Cardiac fibroblast (primary cell): ENCODE measurements at places on chromosomes 12 and 14.
A peak's percentile ranks its signal among the peaks of the same experiment; 100 is the strongest.

GRCh38 chr12:15819644-15820437, 30.7 kb upstream of the EPS8 start:
- no peak for DNase-seq

- no peak for DNase-seq
Observed at GRCh38 chr12:41701943-41702601, 442.6 kb downstream of the GXYLT1 start.

DNA sequence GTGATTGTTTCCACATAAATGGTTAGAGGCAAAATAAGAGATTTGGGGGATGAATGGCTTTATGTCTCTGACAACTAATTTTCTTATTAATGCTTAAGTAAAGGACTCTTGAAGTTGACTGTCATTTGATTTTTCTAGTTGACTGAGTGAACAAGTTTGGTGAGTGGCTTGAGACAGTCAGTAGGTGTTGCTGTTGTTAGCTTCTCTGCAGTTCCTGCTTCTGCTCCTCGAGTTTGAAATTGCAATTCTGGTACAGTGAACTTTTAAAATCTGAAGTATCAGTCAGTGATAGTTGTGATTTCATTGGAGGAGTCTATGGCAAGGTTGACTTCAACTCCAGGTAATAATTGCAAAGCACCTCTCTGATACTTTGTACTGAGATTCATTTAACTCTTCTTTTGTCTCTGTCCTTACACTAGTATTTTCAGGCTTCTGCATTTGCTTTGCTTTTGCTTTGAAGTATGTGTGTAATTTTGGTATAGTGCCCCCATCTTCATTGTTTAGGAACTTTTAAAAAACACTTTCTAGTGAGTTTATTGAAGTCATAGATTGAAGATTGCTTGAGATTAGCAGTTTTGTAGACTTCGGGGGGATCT, 415.5 kb downstream of the PCNX1 start:
- DNase-seq, result peak; percentile 81

DNA sequence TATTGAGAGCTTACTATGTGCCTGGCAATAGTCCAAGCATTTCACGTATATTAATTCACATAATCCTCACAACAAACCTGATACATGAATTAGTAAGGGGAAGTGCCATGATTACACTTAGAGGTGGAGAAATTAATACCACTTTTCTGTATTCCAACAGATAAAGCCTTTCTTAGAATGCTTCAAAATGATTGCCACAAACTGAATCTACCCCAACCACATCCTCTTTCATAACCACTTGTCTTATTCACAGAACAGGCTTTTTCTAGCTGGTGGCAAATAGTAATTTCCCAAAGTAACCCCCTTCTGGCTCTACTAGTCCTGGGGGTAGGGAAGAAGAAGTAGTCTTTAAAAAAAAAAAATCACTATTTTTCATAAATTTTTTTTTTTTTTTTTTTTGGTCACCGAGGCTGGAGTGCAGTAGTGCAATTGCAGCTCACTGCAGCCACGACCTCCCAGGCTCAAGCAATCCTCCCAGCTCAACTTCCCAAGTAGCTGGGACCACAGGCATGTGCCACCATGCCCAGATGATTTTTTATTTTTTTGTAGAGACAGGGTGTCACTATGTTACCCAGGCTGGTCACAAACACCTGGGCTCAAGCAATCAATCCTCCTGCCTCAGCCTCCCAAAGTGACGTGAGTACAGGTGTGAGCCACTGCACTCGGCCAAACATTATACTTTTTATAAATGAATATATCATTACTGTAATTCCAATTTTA, 59.0 kb upstream of the ARID2 start:
- peak; percentile 49 for DNase-seq

DNA sequence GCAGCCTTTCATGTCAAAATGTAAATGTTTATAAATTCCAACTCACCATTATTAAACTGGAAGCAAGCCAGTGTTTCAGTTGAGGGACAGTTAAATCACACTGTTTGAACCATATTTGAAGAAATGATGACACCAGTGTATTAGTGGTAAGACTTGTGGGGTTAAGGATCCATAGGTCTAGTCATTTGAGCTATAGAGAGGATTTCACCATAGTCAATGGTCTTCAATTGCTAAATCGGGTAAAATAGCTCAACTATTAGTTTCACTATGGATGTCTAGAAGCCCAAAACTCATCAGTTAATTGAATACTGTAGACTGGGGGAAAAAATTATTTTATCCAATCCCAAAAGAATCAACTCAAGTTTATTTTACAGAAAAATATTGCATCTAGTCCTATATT, 659.1 kb downstream of the NRXN3 start:
- DNase-seq, result no peak

- DNase-seq, result peak; percentile 29
Observed at GRCh38 chr12:27779416-27779919, 565 bp upstream of the KLHL42 start.

GRCh38 chr14:33569821-33570687, 380.8 kb downstream of the EGLN3 start:
- peak; percentile 51 for DNase-seq

- no peak for DNase-seq
Observed at GRCh38 chr14:55103971-55104954, 24.8 kb upstream of the LGALS3 start.

DNA sequence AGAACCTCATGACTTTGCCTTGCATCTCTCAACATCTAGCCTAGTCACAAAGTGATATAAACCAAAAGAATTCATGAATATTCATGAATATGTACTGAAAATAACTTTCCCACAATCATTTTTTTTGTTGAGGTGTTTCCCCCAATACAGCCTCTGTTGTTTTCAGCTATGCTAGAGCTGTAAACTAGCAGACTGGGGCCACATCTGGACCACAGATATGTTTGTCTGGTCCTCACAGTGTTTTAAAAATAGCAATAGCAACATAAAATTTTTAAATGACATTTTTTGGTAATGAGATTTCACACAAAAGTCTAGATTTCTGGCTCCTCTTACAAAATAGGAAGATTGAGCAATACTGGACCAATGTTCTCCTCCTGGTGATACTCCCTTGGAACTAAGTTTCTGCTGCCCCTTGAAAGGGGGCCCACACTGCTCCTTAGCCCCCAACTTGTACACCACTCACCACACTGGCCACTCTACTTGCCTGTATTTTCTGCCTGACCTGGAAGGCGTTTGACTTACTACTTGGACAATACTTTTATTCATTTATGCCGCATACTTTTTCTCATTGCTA, 81.2 kb downstream of the BMP4 start:
- no peak for DNase-seq

DNA sequence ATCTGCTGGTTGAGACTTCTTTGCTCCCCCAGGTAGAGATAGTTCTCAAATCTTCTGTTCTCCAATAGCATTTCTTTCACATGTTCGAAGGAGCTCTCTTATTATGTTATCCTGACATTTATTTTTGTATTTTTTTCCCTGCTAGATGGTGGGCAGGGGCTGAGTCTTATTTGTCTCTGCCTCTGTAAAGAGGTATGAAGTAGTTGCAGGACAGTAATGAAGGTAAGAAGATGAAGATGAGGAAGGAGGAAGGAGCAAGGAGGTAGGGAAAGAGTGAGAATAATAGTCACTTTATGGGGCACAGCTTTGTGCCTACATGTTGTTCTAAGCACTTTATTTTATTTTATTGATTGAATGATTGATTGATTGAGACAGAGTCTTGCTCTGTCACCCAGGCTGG, 5.0 kb upstream of the CIROP start:
- DNase-seq, result no peak

- DNase-seq, result peak; percentile 36
Observed at GRCh38 chr12:39372929-39373328, 70.0 kb downstream of the KIF21A start.

DNA sequence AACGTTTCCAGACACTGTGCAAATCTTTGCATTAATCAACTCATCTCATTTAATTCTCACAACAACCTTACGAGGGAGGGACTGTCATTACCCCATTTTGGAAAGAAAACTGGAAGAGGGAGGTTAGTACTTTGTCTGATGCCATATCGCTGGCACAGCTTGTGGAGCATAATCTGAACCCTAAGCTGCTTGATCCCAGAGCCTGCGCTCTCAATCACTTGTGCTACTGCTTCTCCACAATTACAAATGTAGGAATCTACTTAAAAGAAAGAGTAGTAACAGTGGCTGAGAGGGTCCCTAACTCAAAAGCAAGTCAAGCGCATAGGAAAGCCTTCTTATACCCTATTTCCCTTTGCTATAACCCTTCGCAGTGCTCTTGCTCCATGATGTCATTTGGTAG, 3.2 kb downstream of the EFS start:
- no peak for DNase-seq

DNA sequence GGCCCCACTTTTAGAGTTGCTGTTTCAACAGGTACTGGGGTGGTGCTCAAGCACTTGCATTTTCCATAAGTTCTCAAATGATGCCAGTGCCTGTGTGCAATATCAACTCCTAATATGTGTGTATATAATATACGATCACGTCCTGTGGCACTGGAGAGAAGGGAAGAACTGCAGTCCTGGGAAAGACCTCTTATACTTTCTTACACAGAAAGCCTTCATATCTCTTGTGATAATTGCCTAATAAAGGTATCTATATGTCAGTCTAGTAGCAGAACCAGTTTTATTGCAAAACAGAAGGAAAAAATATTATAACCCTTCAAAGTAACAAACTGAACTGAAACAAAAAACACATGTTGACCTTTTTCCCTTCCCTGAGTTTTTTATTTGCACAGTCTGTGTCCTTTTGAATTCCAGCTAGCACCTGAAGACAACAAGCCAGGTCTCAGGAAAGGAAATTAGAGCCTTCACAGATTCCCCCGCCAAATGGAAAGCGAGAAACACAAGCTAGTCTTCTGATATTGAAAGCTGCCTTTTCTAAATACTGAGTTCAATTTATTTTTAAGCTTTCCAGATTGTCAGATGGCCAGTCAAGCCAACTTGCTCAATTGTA, 44.4 kb downstream of the IGF1 start:
- DNase-seq, result no peak

- no peak for DNase-seq
Observed at GRCh38 chr14:23657959-23658470, 21.9 kb downstream of the DHRS2 start.

DNA sequence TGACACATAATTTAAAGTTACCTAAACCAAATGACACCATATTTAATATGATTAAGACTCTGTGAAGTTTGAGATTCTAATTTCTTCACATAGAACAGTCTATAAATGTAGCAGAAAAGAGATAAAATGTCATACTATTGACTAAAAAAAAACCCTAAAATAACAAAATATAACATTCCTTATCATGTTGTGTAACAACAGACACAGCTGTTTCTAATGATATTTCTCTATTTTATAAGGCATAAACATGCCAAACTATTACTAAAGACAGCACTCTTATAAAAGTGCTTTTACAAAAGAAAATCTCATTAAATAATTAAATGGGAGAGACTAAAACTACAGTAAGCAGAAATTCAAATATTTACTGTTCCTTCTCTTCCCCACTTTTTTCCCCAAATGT, 49.4 kb downstream of the NOVA1 start:
- DNase-seq, result peak; percentile 3

DNA sequence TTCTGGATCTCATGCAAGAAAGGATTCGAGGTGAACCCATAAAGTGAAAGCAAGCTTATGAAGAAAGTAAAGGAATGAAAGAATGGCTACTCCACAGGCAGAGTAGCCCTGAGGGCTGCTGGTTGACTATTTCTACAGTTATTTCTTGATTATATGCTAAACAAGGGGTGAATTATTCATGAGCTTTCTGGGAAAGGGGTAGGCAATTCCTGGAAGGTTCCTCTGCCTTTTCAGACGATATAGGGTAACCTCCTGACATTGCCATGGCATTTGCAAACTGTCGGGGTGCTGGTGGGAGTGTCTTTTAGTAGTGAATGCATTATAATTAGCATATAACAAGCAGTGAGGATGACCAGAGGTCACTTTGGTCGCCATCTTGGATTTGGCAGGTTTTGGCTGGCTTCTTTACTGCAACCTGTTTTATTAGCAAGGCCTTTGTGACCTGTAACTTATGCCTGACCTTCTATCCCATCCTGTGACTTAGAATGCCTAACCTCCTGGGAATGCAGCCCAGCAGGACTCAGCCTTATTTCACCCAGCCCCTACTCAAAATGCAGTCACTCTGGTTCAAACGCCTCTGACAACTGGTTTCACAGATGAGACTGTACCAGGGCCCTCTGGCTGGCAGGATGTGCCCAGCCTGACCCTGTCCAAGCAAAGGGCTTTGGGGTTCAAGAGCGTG, 157.7 kb upstream of the SFSWAP start:
- DNase-seq, result no peak

- DNase-seq, result no peak
Observed at GRCh38 chr12:124131659-124132058, 158.6 kb downstream of the ZNF664 start.

GRCh38 chr12:26268841-26269561, 73.6 kb downstream of the SSPN start:
- DNase-seq, result no peak

GRCh38 chr14:69696204-69696527, 70.8 kb upstream of the SRSF5 start:
- no peak for DNase-seq

DNA sequence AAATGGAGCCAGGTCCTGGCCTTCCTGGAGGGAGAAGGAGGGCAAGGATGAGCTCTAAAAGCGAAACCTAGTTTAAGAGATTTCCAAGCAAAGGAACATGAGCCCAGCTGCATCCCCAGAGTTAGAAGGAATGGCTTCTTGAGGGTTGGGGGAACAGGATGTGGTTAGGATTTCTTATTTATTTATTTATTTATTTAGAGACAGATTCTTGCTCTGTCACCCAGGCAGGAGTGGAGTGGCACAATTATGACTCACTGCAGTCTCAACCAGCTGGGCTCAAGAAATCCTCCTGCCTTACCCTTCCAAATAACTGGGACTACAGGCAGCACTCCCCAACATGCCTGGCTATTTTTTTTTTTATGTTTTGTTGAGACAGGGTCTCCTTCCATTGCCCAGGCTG, 25.3 kb upstream of the TMEM106C start:
- DNase-seq, result peak; percentile 49

DNA sequence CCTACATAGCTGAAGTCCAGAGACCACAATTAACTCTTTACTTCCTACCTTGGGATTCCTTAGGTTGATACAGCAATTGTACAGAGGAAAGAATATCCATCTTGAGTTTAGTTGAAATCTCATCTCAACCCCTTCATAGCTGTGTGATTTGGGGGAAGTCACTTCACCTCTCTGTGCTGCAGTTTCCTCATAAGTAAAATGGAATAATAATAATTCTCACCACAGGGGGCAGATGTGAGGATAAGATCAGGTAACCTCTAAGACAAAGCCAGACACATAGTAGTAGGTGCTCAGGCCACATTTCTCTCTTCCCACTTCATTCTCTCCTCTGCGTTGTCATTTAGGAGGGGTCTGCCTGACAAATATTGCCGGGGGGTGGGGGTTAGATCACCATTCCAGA, 6.7 kb downstream of the FOXN4 start:
- DNase-seq, result peak; percentile 17

DNA sequence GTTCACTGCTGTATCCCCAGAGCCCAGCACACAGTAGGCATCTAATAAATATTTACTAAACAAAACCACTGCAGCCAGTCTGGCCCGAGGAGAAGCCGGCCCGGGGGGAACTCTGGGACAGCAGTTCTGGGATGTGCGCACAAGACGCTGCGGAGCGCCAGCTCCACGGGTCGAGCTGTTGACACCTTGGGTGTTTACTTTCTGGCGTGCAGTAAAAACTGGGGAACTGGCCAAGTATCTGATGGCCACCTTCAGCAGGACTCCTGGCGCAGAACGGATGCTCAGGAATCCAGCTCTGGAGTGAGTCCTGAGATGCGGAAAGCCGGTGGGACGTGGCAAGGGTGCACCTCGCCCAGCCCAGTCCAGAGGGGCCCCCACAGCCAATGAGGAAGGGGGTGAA, 65.6 kb downstream of the NCOR2 start:
- DNase-seq, result no peak

- no peak for DNase-seq
Observed at GRCh38 chr12:66925083-66925482, 246.2 kb upstream of the GRIP1 start.

- DNase-seq, result no peak
Observed at GRCh38 chr12:25883026-25883916, 75.2 kb upstream of the RASSF8 start.
